Fibroblast of the aortic adventitia (primary cell): ENCODE measurements at places on chromosomes 16 and 17. TPM values are rescaled to one million over a fixed set of nuclear protein-coding genes. Genes with fewer than 3 reads are reported as not detected.

DNA sequence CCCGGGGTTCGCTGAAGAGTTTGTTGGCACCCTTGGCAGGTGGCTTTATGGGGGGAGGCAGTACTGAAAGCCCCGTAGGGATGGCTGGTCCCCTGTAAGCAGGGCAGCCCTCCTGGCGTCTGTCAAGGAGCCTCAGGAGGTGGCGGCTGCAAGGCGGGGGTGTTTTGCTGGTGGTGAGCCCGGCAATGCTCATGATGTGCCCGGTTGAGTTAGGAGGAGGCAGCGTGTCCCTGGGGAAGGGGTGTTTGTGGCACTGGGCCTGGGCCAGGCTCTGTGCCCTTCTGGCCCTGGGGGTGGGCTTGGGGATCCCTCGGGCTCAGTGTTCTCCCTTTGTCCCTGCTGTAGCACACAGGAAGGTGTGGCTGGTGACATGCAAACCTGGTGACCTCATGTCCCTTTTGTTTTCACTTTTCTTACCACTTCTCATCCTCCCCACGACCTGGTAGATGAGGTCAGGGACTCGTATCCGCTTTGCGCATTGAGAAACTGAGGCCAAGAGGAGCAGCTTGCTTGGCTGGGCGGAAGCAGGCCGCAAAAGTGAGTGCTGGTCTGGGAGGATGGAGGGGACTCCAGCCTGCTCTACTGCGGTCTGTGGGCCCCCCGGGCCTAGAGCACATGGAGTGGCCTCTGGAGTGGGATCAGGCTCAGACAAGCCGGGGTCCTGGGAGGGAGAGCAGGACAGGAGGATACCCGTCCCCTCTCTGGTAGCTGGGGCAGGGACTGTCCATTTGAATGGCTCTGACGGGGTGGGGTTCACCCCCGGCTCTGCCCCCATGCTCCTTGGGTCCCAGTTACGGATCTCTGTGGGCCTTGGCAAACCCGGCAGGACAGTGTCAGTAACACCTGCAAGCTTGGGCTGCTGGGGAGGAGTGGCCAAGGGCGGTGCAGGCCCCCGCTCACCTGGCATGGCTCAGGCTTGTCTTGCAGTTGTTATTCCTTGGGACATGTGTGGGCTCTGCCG, 2.2 kb downstream of the SNN start:
- no peak for DNase-seq

GRCh38 chr17:51767287-51767686, 391.2 kb downstream of the CA10 start:
- no peak for DNase-seq

DNA sequence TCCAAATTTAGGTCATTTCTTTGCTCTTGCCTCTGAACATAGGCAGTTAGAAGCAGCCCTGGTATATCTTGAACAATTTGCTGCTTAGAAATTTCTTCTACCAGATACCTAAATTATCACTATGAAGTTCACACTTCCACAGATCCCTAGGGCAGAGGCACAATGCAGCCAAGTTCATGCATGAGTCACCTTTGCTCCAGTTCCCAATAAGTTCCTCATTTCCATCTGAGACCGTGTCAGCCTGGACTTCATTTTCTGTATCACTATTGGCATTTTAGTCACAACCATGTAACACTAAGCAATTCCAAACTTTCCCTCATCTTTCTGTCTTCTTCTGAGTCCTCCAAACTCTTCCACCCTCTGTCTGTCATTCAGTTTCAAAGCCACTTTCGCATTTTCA, 45.0 kb downstream of the KCNJ16 start:
- peak; percentile 15 for DNase-seq

DNA sequence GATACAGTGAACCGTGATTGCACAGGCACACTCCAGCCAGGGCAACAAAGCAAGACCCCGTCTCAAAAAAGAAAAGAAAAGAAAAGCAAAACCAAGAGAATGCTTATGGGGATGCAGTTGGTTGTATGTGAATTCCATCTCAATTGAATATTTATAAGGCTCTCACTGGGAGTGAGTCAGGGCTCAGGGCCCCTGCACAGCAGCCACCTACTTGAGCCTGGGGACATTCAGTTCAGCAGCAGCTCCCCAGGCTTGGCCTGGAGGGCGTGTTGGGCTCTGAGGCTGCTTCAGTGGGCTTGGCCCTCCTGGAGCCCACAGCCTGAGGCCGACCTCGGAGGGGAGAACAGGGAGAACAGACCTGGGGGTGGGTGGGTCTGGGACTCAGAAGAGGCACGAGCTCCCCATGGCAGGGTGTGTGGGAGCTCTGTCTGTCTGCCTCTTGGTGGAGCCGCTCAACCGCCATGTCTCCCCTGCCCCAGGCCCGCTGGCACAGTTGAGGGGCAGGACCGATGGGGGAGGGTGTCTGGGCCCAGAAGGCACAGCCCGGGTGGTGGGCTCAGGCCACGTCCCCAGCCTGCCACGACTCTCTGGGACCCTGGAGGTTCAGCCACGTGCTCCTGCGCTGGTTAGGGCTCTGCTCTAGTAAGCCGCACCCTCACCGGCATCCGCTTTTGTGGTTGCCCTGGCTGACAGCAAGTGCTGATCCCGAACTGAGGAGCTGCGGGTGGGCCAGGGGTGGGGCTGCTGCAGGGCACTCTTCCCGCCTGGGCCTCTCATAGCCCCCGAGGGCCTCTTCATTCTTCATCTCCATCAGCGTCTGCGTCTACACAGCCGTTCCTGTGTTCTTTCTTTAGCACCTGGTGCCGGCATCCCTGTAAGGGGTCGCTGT, 24.8 kb downstream of the ZFPM1 start:
- no peak for DNase-seq

DNA sequence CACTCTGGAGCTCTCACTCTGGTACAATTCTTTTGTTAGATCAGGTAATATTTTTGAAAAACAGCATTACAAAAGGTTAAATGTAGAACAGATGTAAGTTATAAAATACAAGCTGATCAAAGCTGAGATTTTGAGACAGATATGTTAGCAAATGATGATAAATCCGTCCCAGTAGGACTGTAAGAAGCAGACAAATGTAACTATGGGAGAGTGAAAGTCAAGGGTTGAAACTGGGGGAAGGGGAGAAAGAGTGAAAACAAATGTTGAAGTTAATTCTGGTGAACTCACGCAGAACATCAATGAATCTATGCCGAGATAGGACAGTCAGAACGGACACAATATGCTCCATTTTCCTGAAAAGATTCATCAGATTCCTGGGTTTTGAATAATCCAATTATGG, 298.9 kb upstream of the IRX5 start:
- no peak for DNase-seq

DNA sequence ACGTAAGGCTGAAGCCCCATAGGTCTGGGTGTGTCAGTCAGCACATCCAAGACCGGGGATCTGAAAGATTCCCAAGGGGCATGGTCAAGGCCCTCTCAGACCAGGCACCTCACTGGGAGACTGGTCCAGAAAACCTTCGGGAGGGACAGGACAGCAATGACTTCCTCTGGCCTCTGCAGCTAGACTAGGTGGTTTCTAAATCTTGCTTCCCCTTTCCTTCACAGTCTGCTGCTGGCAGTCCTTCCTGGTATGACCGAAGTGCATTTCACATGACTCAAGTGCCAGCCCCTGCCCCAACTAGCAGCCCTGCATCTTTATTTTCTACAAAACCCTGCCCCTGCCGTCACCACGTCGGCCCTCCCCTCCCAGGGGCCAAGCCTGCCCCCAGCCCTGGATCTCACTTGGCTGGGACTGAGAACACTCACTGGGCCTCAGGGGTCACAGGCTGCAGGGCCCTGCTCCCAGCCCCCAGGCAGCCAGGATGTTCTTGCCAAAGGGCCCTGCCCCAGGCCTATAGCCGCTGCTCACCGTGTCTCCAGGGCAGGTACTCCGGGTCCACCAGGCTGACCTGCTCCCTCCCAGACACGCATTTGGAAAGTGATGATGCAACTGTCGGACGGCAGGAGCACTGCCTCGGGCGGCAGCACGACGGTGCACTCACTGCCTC, 18.3 kb downstream of the POLR3K start:
- no peak for DNase-seq

DNA sequence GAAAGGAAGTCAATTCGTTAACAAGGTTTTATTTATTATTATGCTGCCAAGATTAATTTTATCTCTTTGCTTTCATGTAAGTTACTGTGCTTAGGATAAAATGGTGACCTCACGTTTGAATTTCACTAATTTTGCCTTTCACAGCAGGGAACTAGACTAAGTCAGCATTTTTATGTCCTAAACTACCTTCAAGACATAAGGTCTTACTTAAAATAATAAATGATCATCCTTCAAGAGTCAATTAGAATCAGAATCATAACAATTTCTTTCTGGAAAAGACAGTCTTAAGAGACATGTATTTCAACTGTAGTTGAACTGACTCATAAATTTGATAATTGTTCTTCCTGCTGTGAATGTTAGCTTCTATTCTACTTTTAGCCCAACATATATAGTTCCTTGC, 893.8 kb downstream of the KCNJ2 start:
- DNase-seq = no peak

- peak; percentile 62 for DNase-seq
Measured at GRCh38 chr17:4599505-4600281, 15.4 kb downstream of the SMTNL2 start.

DNA sequence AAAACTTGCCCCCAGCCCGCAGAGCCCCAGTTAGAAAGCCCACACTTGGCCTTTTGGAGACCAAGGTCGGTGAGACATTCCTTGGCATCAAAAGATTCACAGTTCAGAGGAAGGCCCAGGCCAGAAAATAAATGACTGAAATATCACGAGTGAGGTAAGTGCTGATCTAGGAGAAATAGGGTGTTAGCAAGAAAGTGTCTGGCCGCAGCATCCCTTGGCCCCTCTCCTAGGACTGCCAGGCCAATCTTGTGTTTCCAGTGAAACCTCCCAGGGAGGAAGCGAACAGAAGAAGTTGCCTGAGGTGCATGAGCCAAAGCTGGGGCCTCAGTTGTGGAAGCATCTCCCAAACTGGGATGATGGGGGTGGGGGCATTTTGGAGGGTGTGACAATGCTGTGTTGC, 22.5 kb upstream of the NSMCE1 start:
- DNase-seq = peak; percentile 17

- peak; percentile 97 for DNase-seq
Measured at GRCh38 chr17:59842901-59843652, 49.7 kb downstream of the TUBD1 start.

GRCh38 chr17:19702217-19702641, 14.2 kb downstream of the SLC47A2 start:
- no peak for DNase-seq

DNA sequence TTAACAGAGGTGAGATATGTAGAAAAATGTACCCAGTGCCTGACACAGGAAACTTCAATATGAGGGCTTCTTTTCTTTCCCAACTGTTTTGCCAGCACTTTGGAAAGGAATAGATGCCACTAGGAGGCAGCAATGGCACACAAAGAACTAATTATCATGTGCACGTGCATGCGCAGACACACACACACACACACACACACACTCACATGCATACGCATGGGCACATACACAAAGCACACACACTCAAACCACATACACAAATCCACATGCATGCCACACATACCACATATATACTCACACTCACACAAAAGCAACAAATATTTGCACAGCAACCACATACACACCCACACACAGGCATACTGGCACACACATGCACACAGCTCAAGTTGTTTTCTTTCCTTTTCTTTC, 8.8 kb upstream of the CEP112 start:
- peak; percentile 82 for DNase-seq

KRTAP4-9 gene
- total RNA-seq = not detected in 2 replicates

DNA sequence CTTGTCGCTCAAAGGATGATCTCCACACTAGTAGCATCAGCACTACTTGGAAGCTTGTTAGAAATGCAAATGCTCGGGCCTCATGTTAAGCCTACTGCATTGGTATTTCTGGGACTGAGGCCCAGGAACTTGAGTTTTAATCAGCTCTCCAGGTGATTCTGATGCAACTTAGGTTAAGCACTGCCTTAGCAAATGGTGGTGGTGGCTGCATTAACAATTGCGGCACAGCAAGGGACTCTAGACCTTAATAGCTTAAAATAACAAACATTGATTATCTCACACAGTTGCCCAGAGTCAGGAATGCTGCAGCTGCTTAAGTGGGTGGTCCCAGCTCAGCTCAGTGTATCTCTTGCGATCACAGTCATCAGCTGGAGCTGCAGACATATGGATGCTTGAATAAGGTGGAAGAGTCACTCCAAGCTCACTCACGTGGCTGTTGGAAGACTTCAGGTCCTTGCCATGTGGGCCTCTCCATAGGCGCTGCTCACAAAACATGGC, 25.8 kb downstream of the HS3ST3A1 start:
- DNase-seq = peak; percentile 40

DNA sequence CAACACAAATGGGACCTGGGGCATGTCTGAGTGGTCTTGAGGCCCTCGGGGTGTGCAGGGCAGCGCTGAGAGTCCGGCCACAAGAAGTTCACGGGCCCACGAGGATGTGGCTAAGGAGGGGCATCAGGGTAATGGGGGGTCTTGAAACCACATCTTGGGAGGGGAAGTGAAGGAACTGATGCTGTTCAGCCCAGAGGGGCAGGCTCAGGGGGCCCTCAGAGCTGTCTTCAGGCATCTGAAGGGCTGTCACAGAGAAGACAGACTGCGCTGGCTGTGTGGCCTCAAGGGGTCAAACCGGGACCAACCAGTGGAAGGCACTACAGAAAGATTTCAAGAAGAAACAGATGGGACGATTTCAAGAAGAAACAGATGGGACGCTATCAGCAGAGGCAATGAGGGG, 45.1 kb downstream of the ZNF423 start:
- no peak for DNase-seq

DNA sequence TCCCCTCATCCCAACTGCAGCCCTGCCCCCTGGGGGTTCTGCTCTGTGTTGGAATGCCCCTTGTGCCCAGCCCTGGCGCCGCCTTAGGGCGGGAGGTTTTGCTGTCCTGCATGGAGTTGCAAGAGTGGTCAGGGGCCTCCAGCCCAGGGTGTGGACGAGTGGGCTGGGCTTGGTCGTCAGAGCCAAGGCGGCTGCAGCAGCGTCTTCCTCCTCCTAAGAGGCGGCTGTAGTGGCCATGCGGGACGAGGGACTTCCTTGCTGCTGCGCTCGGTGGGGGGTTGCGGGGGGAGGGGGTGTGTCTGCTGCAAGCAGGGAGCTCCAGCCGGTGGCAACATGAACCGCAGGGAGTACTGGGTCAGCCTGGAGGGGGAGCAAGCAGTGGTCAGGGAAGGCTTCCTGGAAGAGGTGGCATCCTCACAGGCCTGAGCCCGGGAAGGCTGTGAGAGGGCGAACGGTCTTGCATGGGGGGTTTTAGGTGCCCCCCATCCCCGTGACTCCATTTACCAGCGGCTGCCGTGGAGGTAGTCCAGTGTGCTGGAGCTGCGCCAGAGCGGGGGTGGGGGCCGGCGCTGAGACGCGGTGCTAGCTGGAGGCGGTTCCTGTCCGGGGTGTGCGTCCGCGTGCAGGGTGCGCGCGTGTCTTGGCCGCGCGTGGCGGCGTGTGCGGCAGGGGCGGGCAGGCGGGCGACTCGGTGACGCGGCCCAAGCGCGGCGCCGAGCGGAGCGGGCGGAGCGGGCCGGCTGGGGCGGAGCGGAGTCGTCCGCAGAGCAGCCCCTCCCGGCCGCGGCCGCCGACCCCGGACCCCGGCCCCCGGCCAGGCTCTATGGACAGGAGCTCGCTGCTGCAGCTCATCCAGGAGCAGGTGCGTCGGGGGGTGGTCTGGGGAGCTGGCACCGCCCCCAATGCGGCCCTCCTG, at the start of gene RHBDL1:
RHBDL1 (plus strand) TSS at position 704 of the 916 bp plus-strand sequence; CDS start at position 824, 120 bp downstream.
- peak; percentile 6 for DNase-seq
